ENCODE measurements at places on chromosomes 4 and X. TPM values are rescaled to one million over a fixed set of nuclear protein-coding genes. Genes with fewer than 3 reads are reported as not detected.

The ZFP92 gene
- total RNA-seq = 0.66 TPM

The CHST7 gene
- total RNA-seq = 17.1 TPM

The SLC2A9 gene
- total RNA-seq = 0.79 TPM

The FBXL5 gene
- total RNA-seq = 60.3 TPM

The UNC5C gene
- not detected for total RNA-seq

The RXFP1 gene
- 0.15 TPM for total RNA-seq

The CXCL10 gene
- total RNA-seq = not detected

The BGN gene
- 1.2 TPM for total RNA-seq

The PCSK1N gene
- total RNA-seq = 3.9 TPM

The AMBN gene
- total RNA-seq = not detected

The ZNF711 gene
- total RNA-seq = 14.9 TPM

The ADRA2C gene
- 8.6 TPM for total RNA-seq

The HSPA4L gene
- 5.3 TPM for total RNA-seq

The TRIM60 gene
- total RNA-seq = not detected

The CDKL2 gene
- total RNA-seq = 1.8 TPM

The SATL1 gene
- 0.31 TPM for total RNA-seq

The GPC4 gene
- total RNA-seq = 416 TPM

The GPM6B gene
- total RNA-seq = 73.9 TPM

The MAGEA12 gene
- total RNA-seq = not detected

The ADGRG2 gene
- total RNA-seq = 6.8 TPM

The TMPRSS11F gene
- not detected for total RNA-seq

The MBTPS2 gene
- 6.8 TPM for total RNA-seq

The DAPP1 gene
- total RNA-seq = not detected

The MAGED4B gene
- total RNA-seq = 111 TPM

The SPINK2 gene
- 1.8 TPM for total RNA-seq

The FAM184B gene
- total RNA-seq = 0.09 TPM

The HAUS7 gene
- 43.1 TPM for total RNA-seq

The GRIA3 gene
- total RNA-seq = 2.4 TPM

The TIGD4 gene
- total RNA-seq = 2.0 TPM

The GAGE1 gene
- not detected for total RNA-seq

The RAB40A gene
- not detected for total RNA-seq

The CXCL11 gene
- not detected for total RNA-seq

The MAGEA1 gene
- total RNA-seq = not detected

The VEGFC gene
- 0.46 TPM for total RNA-seq

The USP26 gene
- not detected for total RNA-seq

The TMSB4X gene
- total RNA-seq = 2,733 TPM

The ASB12 gene
- total RNA-seq = 0.29 TPM

The PITX2 gene
- total RNA-seq = 7.5 TPM

The MYOZ2 gene
- not detected for total RNA-seq
